Umbilical cord (tissue), 2 donors: ENCODE measurements at places on chromosomes 11 and 22.
A peak's percentile ranks its signal among the peaks of the same experiment; 100 is the strongest.

DNA sequence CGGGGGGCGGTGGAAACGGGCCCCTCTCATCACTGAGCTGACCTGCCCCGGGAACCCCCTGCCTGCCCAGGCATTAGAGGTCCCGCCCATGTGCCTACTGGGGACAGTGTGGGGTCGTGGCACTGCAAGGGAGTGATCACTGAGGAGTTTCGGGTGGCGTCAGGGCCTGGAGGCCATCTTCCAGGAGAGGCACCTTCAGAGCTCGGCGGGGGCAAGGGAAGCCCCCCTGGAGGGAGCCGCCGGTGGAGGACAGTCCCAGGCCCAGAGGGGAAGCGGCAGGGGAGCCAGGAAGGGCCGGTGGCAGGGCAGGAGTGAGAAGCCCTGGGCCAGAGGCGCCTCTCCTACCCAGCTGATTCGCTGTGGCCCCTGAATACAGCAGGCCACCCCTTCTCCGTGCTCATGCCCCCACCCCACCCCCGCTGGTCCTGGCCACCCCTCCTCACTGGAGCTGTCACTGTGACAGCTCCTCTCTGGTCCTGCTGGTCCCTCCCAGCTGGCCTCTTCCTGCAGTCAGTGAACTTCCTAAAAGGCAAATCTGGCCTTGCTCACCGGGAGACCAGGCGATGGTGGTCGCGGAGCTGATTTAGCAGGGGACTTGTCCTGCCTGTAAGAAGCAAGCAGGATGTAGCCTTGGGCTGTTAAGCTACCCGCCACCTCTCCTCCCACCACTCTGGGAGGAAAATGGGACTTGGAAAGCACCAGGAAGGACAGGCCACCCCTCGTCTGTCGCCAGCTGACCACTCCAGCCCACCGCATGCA, 2.0 kb upstream of the MAPK11 start:
- DNase-seq = no peak

- peak; percentile 59 for DNase-seq
These were observed 32.3 kb downstream of the ARVCF start for GRCh38 chr22:19984201-19984753.

- DNase-seq = no peak
These were observed 534.9 kb downstream of the SOX6 start for GRCh38 chr11:15821451-15821850.

- DNase-seq = no peak
These were observed 34.5 kb upstream of the TH start for GRCh38 chr11:2205981-2206690.

DNA sequence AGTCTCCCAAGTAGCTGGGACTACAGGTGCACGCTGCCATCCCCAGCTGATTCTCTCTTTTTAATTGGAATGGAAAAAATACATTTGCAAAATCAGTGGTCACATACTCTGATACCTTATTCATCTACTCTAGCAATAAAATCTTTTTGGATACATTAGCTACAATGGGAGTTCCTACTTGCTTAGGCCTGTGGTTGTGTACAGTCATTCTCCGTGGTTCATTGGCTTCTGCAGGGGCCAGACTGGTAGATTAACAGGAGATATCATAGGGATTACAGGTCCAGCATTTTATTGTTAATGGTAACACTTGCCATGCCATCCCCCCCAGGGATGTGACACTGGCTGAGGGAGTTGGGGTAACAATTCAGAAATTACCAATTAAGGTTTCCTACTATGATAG, 140.0 kb downstream of the ADAMTS15 start:
- no peak for DNase-seq

- no peak for DNase-seq
These were observed 9.4 kb upstream of the RTCB start for GRCh38 chr22:32421484-32421883.
